ENCODE measurements at places on chromosomes 1 and 21.

- DNase-seq, result no peak
These were observed 75.2 kb downstream of the CDC42BPA start for GRCh38 chr1:227242811-227243682.

GRCh38 chr1:215905493-215906115, 338.5 kb downstream of the KCTD3 start:
- no peak for DNase-seq

DNA sequence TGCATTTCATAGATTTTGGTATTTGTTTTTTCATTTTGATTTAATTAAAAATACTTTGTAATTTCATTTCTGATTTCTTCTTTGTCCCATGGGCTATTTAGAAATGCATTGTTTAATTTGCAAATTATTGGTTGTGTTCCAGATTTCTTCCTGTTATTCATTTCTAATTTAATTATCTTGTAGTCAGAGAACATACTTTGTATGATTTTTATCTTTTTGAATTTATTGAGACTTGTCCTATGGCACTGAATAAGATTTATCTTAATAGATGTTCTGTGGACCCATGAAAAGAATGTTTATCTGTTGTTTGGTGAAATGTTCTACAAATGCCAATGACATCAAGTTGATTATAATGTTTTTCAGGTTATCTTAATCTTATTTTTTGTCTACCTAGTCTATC, 16.1 kb upstream of the TRABD2B start:
- DNase-seq, result no peak

DNA sequence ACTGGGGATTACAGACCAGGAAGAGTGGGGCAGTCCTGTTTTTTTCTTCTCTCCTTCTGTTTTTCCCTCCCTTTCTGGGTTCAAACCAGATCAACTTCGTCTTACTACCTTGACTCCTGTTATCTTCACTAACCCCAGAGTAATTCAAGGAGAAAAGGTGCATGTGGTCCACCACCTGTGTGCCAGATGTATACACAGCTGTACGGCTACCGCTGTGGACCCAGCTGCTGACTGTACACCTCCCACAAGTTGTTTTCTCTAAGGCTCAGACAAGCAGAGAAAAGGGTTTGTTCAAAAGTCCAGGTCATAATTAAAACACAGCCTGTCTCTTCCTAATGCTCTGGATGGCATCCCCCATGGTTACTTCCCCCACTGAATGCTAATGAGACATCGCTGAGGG, 102.1 kb downstream of the LMX1A start:
- no peak for DNase-seq

Measured in HuH-7.5 (cell line).